NCI-H2029 treated with DMSO at 0.1 percent for 48 hours (cell line): ENCODE measurements at places on chromosomes 16 and 17.
A peak's percentile ranks its signal among the peaks of the same experiment; 100 is the strongest.

DNA sequence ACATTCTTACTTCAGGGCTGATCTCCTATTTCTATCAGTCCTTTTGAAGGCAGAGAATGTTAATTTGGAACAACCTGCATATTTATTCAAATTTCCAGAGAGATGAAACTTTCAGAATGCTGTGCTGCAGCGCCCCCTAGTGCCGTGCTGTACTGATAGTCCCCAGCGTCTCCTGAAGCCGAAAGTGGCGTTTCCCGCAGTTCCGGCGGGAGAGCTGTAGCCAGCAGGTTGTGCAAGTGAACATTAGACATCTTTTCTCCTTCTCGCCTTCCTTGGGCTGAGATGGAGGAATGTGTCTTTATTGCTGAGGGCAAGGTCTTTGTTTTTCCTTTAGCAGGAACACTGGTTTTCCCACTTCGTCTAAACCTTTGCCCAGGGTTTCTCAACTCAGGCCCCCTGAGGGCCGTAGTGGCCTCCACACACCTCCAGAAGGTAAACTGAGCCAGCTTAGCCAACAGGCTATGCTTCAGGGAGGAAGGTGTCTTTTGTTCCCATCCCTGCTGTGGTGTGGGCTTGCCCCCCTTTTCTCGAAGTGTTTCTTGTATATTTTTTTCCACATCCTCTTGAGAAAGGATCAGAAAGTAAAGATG, 26.4 kb downstream of the USP10 start:
- peak; percentile 10 for DNase-seq

DNA sequence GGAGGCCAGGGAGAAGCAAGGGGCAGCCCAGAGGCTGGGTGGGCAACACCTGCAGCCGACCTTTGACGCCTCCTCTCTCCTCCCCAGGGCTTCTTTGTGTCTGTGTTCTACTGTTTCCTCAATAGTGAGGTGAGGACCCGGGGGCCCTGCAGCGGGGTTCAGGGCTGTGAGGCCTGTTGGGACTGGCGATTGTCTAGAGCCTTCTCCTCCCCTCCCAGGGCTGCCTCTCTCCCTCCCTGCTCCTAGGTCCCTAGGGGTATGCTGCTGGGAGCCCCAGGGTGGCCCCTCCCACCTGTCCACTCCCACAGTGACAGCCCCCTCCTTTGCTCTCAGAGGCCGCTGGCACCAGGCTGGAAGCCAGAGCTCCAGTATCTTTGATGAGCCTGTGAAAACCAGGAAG, 10.8 kb upstream of the SPPL2C start:
- no peak for DNase-seq

DNA sequence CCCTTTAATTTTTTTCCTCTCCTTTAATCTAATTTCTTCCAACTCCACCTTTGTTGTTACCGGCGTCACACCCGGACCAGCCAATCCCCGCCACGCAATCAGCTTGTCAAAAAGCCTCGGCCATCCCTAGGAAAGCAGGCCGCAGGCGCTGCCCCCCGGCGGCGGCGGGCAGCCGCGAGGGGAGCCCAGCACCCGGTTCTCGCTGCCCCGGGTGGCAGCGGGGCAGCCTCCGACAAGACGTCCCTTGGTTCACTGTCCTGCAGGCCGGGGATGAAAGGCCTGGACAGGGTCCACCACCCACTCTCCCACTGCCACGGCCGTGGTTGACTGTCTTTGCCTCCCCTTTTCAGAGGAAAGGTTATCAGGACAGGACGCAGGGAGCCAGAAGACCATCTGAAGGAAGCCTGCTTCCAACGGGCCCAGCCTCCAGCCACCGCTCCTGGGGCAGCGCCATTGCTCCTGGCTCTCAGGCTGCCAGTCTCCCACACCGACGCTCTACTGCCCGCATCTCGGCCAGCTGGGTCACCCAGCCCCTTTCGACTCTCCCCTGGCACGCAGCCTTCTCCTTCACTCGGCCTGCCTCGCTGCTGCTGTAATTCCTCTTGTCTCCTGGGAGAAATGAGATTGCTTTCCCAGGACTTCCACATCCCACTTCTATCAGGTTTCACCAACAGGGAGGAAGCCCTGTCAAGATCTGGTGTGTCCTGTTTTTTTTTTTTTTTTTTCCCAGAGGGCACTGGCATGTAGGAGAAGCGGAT, 2.8 kb upstream of the UBTF start:
- DNase-seq: peak; percentile 39

GRCh38 chr16:29862383-29862883, 593 bp downstream of the CDIPT start:
- no peak for DNase-seq

DNA sequence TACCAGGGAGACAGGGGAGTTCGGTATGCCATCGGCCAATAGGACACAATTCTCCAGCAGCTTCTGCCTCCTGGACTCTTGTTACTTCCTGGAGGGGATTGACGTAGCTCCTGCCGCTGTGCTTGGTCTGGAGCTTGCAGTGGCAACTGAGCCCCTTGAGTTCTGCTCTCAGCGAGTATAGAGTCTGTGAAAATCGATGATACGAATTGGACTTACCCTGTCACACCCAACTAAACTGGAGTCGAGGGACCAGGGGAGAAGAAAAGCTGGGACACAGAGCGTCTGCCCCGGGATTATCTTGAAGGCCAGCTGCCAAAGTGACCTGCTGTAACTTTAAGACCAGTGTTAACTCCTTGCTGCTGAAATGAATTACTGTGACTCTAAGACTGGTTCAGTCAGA, 22.2 kb downstream of the SEC14L1 start:
- no peak for DNase-seq

- no peak for DNase-seq
Observed at GRCh38 chr17:10305398-10305797, 67.4 kb downstream of the MYH13 start.

GRCh38 chr17:17166446-17166845, 39.7 kb downstream of the PLD6 start:
- DNase-seq: no peak

DNA sequence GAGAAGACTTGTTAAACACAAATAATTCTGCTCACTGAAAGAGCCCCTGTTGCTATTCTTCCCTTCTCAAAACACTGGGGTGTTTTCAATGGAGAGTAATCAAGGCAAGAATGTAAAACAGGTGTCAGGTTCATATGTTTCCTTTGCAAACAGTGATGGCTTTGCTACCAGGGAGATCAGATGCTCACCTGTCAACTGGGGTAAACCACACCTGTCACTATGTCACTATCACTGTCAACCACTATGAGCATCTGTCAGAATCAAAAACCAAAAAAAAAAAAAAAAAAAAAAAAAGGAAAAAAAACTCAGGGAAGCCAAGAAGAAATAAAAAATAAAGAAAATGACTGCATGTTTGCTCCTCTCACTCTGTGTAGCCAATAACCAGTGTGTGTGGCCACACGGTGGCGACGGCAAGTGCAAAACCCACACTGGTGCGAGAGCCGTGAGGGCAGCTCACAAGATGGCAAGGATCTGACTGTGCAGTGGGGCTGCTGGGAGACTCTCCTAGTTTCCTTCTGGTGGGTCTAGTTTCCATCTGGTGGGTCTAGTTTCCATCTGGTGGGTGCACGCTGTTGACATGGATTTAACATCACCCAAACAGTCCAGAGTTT, 22.7 kb downstream of the USP22 start:
- DNase-seq: no peak

GRCh38 chr16:51461255-51461654, 310.2 kb upstream of the SALL1 start:
- DNase-seq: no peak

- no peak for DNase-seq
Observed at GRCh38 chr16:58027161-58027915, 1.8 kb downstream of the MMP15 start.

GRCh38 chr16:77782694-77783093, 5.7 kb upstream of the VAT1L start:
- DNase-seq: no peak

GRCh38 chr16:17343728-17344127, 127.0 kb downstream of the XYLT1 start:
- DNase-seq: no peak

DNA sequence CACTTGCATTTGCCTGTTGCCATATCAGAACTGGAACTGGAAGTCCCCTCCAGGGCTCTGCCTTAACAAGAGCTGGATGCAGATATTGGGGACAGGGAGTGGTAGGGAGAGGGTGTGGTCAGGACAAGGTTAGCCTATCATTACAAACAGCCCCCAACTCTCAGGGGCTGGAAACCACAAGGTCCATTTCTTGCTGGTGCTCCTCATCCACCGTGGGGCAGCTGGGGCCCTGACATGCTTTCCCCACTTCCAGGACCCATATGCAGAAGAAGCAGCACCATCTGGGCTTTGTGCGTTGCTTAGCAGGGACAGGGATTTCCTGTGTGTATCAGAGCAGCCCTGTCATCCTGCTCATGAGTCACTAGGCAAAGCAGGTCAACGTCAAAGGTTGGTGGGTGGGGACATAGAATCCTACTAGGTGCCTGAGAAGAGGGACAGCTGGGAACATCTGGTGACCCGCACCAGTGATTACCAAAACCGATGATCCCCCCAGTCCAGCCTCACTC, 26.9 kb downstream of the RGS9 start:
- DNase-seq: no peak

DNA sequence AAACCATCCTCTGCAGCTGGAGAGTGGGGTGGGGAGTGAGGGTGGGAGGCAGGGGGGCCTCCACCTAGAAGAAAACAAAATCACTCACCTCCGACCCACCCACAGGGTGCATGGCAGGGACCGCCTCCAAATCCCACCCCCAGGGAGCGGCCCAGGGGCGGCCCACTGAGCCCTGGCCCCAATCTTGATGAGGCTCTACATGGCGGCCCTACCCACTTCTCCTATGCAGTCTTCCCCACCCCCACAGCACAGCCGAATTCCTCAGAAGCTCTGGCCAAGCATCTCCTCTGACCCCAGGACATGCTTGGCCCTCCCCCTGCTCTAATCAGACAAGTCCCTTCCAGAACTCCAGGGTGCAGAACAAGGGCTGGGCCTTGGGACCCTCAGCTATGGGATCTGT, 18.2 kb upstream of the FASN start:
- no peak for DNase-seq

- DNase-seq: peak; percentile 45
Observed at GRCh38 chr16:38941-39892, 14.2 kb downstream of the POLR3K start.

DNA sequence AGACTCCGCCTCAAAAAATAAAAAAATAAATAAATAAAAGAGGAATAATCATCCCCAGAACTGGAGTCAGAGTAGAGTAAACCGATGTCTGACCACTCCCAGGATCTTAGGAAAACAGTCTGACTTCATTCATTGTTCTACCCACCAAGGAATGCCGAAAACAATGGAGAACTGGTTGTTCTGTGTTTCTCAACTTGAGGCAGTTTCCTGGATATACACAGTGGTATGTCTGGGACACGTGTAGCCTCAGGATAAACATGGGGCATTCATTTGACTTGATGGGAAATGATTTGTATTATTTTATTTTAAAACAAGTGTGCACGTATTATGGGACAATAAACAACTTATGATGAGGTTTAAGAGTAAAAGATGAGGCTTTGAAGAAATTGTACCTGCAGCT, 32.8 kb upstream of the PAFAH1B1 start:
- DNase-seq: no peak

DNA sequence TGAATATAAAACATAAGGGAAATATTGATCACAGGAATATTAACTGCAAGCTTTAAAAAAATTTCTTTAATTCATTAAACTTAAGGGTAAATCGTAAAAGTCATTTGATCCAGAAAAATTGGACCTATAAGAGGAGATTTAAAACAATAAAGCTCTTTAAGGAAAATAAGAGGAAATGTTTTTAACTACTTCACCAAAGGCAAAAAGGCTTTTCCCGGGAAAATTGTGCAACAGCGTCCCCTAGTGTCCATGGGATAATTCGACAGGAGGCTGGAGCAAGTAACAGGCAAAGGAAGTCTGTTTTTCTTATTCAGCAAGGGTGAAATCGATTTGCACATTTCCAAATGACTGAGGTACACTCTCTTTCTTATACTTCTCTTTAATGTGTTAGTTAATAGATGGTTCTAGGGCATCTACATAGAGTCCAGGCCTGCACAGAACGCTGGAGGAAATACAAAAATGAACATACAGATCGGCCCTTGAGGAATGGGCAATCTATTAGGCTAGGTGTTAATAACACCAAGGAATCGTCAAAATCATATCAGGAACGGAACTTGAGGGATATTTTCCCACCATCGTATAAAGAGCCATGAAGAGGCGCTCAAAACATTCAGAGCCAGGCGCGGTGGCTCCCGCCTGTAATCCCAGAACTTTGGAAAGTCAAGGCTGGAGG, 61.4 kb downstream of the ZNF18 start:
- no peak for DNase-seq

- DNase-seq: no peak
Observed at GRCh38 chr17:64978138-64978537, 58.9 kb upstream of the LRRC37A3 start.

DNA sequence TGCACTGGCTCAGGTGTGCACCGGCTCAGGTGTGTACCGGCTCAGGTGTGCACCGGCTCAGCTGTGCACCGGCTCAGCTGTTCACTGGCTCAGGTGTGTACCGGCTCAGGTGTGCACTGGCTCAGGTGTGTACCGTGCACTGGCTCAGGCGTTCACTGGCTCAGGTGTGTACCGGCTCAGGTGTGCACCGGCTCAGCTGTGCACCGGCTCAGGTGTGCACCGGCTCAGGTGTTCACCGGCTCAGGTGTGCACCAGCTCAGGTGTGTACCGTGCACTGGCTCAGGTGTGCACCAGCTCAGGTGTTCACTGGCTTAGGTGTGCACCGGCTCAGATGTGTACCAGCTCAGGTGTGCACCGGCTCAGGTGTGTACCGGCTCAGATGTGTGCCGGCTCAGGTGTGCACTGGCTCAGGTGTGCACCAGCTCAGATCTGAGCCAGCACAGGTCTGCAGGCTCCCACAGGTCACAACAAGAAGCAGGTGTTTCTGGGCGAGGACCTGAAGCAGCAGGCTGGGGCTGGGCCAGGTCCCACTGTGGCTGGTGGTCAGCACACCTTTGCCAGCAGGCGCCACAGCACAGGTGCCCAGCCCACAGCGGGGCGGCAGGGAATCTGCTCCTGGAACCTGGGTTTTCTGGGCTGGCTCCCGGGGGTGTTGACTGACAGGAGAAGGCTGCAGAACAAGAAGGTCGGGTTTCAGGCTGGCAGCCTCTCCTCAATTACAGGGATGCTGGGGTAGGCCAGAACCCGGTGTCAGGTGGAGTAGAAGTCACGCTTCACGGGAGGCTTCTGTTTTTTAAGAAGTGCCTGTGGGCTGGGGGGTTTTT, 17.2 kb downstream of the METRNL start:
- peak; percentile 60 for DNase-seq

DNA sequence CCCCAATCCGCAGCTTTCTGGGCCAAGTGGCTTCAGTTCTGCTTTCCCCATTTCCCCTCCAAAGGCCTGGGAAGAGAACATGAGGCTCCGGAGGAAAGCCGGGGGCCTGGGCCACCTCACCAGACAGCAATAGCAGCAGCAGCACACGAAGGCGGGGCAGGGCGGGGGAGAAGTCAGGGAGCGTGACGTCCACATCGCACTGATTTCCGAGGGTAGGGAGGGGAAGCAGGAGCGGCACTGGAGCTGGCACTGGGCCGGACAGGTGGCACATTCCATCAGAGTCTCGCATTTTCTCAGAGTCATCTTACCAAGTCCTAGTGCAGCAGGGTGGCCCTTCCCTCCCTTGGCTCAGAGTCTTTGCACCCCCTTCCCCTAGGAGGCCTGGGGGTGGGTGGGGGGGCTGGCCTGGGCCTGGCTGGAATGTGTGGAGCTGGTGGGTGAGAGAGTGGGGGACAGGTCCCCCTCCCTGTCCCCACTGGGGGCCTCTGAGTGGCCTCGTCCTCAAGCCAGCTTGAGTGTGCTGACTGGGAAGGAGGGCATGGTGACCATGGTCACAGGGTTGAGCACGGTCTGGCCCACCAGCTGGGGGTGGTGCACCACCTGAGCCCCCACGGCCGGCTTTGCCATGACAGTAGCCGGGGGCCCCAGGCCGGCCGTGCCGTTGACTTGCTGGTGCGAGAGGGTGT, 14.3 kb downstream of the MNT start:
- no peak for DNase-seq

- peak; percentile 42 for DNase-seq
Observed at GRCh38 chr17:64718058-64718457, 56.0 kb upstream of the SMURF2 start.
